ENCODE measurements at places on chromosomes 7 and 10.
A peak's percentile ranks its signal among the peaks of the same experiment; 100 is the strongest.

GRCh38 chr7:8938044-8938805 is 504.8 kb downstream of the NXPH1 start:
- no peak for DNase-seq

- peak; percentile 32 for DNase-seq
These were observed 183.6 kb upstream of the NFE2L3 start for GRCh38 chr7:25968205-25968993.

- no peak for DNase-seq
These were observed 337.3 kb downstream of the MALRD1 start for GRCh38 chr10:19385846-19386450.

GRCh38 chr7:108265007-108265406 is 134.8 kb upstream of the LAMB4 start:
- no peak for DNase-seq

DNA sequence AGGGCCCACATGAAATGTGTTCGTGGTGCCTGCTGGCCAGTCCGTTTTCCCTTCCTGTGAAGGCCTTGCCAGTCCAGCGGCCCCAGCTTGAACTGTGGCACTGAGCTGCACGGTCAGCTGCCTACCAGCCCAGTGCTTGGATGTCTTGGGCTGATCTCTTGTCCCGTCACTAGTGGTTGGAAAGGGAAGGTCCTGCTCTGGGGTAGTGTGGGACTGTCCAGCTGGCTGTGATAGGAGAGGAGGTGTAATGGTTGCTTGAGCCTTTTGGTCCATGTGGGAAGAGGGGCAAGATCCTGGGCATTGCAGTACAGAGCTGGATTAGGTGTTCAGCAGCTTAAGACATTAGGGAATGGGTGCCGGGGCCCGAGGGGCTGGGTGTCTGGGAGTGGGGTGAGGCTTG is 15.0 kb downstream of the BUD23 start:
- DNase-seq: no peak

DNA sequence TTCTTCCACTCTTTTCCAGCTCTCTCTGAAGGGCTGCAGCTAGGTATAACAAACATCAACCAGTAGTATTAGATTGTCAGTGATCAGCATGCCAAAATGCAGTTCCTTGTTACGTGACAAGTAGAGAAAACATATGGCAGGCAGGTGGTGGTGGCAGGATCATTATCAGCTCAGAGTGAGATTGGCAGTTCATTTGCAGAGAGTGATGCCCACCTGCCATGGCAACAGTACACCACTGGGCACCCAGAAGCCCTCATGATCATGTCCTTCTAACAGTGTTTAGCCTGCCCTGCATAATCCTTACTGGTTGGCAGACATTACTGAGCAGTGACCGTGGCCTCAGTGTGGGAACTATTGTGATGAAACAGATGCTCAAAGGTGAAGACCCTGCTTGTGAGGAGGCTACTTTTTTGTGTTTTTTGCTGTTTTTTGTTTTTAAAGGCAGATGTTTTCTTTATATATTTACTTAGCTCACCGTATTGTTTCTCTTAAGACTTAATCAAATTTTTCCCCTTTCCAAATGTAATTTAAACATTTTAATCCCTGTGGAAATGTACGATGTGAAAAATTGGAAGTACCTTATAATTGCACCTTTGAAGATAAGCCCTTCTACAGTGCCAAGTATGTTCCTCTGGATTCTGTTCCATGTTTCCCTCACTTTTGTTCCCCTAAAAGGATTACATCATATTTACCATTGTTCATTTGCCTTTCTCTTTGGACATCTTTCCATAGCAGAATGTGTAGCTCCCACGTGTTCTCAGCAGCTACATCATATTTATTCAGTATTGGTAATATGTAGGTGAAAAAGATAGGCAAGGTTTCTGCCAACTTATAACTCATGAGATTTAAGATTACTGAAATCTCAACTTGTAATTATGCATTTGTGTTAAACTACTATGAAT is 179.6 kb downstream of the SND1 start:
- no peak for DNase-seq

DNA sequence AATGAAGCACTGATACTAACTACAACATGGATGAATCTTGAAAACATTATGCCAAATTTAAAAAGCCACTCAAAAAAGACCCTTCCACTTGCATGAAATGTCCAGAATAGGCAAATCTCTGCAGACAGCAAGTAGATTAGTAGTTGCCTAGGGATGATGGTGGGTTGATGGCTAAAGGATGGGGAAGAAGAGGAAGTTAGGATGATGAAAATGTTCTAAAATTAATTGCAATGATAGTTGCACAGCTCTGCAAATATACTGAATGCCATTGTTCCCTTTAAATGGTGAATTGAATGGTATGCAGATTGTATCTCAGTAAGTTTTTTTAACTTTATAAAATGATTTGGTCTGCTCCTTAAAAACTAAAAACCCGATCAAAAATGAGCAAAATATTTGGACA is 7.3 kb upstream of the LIPA start:
- no peak for DNase-seq

DNA sequence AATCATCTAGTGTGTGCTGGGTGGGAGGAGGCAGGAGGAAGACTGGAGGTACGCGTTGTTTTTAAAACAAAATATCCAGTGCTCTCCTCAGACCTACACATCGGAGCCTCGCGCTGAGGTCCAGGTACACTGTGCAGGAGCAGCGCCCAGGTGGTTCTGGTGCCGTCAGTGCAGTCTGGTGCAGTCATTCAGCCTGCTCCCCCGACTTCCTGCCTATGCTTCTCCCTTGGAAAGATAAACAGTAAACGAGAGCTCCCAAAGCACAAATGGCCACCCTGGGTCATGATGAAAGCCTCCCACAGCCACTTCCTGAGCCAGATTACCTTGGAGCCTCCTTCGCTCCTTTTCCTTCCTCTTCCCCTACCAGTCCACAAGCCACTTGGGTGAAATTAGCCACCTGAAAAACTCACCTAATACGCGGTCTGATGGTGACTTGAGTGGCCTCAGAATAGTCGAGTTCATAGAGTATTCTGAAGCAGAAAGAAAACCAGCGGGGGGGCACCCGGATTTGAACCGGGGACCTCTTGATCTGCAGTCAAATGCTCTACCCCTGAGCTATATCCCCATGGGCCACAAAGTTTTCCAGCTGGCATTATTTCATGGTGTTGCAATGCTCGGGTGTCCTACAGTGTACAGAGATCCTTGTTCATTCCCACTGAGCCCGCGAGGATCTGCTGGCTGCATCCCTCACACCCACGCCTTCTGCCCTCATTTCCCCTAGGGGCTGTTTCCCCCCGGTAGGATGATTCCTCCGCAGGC is 82.5 kb downstream of the ZNF467 start:
- peak; percentile 96 for DNase-seq

- DNase-seq: peak; percentile 20
These were observed 37.8 kb upstream of the GARS1 start for GRCh38 chr7:30556840-30557239.

DNA sequence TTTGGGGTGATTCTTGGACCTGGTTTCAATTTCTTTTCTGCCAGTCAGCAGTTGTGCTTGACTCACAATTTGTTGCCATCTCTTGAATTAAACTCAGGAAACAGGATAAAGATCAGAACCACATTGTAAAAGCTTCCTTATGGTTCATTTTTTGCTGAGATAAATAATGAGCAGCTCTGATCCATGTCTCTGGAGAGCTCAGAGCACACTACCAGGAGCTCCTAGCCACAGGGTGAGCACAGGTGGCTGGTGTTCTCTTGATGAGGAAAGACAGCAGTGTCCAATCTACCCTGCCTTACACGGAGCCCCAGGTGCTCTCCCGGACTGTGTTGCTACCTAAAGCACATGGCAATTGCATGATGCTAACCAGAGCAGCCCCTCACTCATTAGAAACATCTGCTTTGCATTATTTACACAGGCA is 17.2 kb upstream of the FAM170B start:
- DNase-seq: no peak

- no peak for DNase-seq
These were observed 349.7 kb downstream of the AUTS2 start for GRCh38 chr7:69947998-69948397.

DNA sequence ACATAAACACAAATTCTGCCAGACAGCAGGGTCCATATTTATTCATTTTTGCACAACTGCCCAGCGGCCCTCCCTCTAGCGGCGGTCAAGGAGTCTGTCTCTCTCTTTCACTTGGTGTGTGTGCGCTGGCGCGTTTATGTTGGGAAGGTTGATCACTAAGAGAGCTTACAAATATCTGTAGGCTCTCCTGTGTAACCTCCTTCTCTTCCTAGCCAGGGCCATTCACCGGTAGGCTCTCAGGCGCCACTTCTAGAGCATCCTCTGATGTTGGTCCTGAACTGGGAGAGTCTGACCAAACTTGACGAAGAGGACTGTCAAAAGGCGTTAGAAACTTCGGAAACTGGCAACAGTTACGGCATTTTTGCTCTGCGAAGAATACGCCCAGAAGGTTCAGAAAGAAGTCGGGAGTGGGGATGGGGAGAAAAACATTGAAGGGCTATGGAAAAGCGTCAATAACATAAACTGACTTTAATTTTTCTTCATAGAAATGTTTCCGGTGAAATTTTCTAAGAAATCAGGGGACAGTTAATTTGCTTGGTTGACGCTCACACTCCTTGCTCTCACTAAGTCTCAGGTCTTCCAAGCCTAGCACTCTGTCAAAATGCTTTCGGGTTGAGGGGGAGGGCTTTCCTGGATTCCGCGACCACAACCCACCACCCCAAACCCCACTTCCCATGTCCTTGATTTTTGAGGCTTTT is 731.1 kb downstream of the ZWINT start:
- no peak for DNase-seq

DNA sequence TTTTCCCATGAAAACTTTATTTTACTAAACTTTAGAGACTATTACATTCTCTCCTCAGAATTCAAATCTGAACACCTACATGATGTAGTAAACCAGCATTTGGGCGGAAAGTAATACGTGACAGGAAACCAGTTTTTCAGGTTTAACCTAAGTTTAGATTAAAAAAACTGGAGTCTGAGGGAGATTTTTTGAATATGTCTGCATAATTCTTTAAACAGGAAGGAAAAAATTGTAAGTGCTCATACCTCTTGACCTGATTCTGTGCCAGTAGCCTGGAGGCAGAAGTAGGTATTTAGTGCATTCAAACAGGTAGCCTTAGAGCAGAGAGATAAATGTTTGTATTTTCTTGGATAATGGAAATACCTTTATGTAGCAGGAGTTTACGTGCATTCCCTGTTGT is 224.3 kb downstream of the MDFIC start:
- no peak for DNase-seq

GRCh38 chr7:95772298-95772770 is at the start of gene DYNC1I1:
Gene DYNC1I1, plus strand, starts transcription at chr7:95772554. Its CDS starts 32,176 bp downstream, at chr7:95804730.
- DNase-seq: peak; percentile 88

DNA sequence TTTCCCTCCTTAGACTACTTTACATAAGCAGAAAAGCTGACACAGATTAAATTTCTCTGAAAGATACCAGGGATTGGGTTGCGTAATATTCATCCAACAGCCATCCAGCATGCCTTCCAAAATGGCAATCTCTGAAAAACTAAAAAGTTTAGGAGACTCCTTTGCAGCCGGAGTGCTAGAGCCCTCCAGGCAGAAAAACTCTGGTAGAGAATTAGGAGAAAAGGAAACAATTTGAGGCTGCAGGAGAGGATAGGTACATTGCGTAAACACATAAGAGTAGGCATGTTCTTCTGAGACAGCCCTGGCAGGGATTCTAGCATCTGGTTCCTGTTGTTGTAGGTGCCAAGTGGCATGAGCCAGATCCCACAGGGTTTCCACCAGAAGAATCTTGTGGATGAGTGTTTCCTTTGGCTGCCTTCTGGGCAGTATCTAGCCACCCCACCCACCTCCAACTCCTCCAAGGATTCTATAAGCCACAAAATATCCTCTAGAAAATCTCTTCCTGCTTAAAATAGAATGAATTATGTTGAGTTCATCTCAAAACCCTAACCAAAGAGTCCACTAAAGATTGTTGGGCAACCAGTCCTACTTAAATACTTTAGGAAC is 402.4 kb downstream of the HGF start:
- no peak for DNase-seq

- no peak for DNase-seq
These were observed 151.1 kb downstream of the SORCS1 start for GRCh38 chr10:107013258-107014006.

DNA sequence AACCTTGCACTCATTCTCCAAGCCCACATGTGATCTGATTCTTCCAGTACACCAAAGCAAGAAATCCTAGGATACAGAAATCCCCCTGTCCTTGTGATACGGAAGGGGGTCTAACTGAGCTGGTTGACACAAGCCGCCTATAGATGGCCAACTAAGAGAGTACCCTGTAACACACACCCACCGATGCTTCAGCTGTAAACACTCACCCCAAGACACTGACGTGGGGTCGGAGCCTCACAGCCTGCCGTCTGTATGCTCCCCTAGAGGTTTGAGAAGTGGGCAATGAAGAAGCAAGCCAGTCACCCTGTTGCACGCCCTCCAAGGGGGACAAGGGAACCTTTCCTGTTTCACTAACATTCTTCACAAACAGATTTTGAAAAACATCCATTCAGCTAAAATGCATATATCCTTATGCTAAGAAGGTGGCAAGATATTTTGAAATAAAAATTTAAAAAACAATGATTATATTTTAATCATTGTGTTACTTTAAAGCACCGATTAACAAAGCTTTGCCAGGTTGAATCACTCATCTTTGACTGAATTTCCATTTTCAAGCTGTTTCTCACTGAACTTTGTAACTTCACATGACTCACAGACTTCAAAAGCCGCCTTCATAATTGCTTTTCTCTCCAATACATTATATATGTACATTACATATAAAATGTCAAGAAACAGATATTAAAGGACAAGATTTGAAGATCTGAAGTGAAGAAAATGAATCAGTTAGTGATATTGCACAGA is 329.3 kb downstream of the ARL4A start:
- no peak for DNase-seq

GRCh38 chr7:1698201-1698600 is 28.1 kb downstream of the ELFN1 start:
- peak; percentile 5 for DNase-seq

DNA sequence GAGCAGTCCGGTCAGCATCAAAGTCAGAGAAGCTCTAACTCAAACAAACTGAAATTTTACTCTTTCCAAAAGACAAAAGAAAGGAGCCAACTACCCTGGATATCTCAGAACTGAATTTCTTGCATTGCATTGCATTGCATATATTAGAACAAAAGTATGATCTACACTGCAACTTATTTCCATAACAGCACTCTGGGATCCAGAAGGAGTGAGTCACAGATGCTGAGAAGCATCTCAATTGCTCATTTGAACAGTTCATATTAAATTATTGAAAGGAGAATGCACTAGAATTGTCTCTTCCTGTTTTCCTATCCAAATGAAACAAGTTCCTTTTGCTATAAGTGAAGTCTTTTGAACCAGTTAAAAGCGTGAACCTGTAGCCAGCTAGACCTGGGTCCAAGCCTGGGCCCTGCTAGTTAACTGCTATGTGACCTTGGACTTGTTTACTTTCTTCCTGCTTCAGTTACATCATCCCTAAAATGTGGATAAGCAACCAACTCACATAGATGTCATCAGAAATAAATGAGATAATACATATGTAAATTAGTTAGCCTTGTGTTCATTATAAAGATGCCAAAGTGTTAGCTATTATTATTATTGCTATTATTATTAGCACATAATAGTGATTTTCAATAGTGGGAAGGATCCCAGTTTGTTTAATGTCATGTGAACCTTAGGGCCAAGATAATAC is 184.1 kb downstream of the CREB5 start:
- no peak for DNase-seq

Measured in Daoy (cell line).